ENCODE measurements at places on chromosomes 12 and 14. TPM values are rescaled to one million over a fixed set of nuclear protein-coding genes. Genes with fewer than 3 reads are reported as not detected.

Gene KRT3
- 0.13 TPM for total RNA-seq

Gene LRRC10
- total RNA-seq: not detected

Gene POTEG
- 2.2 TPM for total RNA-seq

Gene PPP1R36
- total RNA-seq: not detected

Gene OR5AU1
- not detected for total RNA-seq

DNA sequence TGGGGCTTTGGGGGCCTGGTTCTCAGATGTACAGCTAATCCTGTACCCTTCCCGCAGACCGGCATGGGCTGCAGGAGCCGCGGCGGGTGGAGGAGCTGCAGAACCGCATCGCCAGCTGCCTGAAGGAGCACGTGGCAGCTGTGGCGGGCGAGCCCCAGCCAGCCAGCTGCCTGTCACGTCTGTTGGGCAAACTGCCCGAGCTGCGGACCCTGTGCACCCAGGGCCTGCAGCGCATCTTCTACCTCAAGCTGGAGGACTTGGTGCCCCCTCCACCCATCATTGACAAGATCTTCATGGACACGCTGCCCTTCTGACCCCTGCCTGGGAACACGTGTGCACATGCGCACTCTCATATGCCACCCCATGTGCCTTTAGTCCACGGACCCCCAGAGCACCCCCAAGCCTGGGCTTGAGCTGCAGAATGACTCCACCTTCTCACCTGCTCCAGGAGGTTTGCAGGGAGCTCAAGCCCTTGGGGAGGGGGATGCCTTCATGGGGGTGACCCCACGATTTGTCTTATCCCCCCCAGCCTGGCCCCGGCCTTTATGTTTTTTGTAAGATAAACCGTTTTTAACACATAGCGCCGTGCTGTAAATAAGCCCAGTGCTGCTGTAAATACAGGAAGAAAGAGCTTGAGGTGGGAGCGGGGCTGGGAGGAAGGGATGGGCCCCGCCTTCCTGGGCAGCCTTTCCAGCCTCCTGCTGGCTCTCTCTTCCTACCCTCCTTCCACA is 7.6 kb downstream of the NR4A1 start:
- DNase-seq: no peak

DNA sequence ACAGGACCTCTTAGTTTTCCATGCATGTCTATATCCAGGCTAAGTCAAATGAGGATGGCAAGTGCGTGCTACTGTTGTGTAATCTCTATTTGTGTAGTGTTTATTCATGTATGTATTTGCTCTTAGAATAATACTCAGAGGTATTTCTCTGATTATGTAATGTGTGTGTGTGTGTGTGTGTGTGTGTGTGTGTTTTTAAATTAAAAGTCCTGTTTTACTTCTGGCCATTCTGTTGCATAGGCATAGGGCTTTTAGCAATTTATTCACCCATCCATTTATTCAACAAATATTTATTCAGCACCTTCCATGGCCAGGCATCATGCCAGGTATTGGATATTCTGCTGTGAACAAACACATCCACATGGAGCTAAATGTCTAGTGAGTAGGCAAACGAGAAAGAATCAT is 63.5 kb downstream of the PELI2 start:
- DNase-seq: no peak

GRCh38 chr12:6952863-6953441 is 1.8 kb downstream of the PTPN6 start:
- no peak for DNase-seq

DNA sequence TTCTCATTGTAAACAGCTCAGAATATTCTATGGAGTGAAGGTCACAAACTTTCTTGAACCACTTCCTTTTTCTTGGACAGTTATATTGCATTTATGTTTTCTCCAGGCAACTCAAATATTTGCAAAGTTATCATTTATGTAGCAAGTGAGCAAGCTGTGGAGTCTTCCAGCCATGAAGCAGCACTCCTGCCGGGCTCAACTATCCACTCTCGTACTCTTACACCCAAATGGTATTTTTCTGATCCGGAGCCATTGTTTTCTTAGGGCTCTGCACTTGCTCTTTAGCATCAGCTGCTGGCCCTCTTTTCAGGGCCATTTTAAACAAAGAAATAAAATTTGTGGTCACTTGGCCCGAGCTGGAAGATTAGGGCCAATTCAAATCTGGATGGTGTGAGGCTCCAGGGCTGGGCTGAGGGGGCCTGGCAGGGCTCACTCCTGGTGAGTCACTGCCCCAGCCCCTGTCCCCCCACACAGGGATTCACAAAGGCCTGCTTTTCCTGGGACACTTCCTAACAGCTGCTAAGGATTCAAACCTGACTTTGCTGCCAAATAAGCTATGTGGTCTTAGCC is 19.7 kb downstream of the SYNE3 start:
- DNase-seq: peak; percentile 74

GRCh38 chr12:111215881-111216280 is 153.0 kb downstream of the PHETA1 start:
- no peak for DNase-seq

DNA sequence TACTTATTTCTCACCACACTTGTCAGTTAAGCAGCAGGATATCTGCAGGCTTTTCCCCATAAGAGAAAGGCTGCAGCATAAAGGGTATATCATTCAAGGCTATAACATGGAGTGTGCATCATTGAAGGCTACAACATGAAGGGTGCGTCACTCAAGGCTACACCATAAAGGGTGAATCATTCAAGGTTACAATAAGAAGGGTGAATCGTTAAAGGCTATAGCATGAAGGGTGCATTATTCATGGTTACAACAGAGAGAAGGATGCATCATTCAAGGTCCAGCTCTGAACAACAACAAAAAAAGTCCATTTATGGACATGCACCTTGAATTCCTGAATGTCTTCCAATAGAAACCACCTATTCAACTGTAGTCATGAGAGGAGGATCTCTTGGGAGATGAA is 32.8 kb upstream of the LUM start:
- peak; percentile 71 for DNase-seq

- no peak for DNase-seq
Measured at GRCh38 chr14:33555710-33556350, 395.0 kb downstream of the EGLN3 start.

DNA sequence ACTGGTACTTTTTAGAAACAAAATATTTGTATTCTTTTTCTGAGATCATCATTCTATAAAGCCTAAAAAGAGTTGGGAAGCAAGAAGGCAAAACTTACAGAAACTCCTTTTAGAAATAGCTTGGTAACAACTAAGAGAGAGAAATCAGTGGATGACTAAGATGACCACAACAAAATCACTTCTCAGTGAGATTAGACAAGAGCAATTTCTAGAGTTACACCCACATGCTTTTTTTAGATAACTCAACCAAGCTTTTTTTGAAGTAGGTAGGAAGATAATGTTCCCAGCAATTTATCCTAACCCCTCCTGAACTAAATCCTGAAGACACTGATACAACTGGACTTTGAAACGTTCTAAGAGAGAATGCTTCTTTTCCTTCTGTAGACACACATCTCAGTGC is 576.4 kb downstream of the SLC6A15 start:
- DNase-seq: no peak

GRCh38 chr12:122842505-122843405 is 7.5 kb downstream of the HIP1R start:
- no peak for DNase-seq

DNA sequence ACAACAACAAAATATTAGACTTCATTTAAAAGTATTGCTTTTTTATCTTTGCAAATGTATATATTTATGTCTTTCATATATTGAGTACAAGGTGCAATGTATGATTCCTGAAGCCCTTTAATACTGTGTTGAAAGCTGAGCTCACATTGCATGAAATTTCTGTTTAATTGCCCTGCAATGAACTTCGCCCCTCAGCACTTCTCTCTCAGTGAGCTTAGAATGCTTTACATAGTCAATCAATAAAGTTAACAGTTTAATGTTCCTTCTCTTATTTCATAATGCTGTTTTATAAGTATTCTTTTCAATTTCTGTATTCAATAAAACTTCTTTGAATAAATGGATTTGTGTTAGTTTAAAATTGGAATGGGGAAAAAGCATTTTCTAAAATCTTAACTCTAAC is 607.1 kb downstream of the SOX5 start:
- DNase-seq: no peak

- no peak for DNase-seq
Measured at GRCh38 chr14:102217399-102217798, 77.7 kb downstream of the WDR20 start.

GRCh38 chr12:57069523-57069922 is 9.1 kb downstream of the NEMP1 start:
- DNase-seq: peak; percentile 57

- DNase-seq: peak; percentile 32
Measured at GRCh38 chr12:54680374-54680773, 32.2 kb upstream of the DCD start.

GRCh38 chr12:7497661-7498060 is 5.9 kb downstream of the CD163 start:
- DNase-seq: peak; percentile 65

- no peak for DNase-seq
Measured at GRCh38 chr12:3662521-3662921, 90.4 kb downstream of the CRACR2A start.

Data from HT1080 (cell line).